ENCODE measurements at places on chromosomes 2 and 18.

DNA sequence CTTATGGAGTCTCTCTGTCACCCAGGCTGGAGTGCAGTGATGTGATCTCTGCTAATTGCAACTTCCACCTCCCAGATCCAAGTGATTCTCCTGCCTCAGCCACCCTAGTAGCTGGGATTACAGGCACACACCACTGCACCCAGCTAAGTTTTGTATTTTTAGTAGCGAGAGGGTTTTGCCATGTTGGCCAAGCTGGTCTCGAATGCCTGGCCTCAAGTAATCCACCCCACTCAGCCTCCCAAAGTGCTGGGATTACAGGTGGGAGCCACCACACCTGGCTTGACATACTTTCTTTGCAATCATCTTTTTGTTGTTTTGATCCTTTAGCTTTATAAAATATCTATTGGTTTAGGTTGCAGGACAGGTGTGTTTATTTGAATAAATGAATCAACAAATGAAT is 9.7 kb upstream of the KCNE4 start:
- DNase-seq = no peak

GRCh38 chr2:221590861-221591365 is 18.8 kb upstream of the EPHA4 start:
- DNase-seq = no peak

GRCh38 chr2:28393114-28393836 is 617 bp downstream of the FOSL2 start:
- DNase-seq = no peak

DNA sequence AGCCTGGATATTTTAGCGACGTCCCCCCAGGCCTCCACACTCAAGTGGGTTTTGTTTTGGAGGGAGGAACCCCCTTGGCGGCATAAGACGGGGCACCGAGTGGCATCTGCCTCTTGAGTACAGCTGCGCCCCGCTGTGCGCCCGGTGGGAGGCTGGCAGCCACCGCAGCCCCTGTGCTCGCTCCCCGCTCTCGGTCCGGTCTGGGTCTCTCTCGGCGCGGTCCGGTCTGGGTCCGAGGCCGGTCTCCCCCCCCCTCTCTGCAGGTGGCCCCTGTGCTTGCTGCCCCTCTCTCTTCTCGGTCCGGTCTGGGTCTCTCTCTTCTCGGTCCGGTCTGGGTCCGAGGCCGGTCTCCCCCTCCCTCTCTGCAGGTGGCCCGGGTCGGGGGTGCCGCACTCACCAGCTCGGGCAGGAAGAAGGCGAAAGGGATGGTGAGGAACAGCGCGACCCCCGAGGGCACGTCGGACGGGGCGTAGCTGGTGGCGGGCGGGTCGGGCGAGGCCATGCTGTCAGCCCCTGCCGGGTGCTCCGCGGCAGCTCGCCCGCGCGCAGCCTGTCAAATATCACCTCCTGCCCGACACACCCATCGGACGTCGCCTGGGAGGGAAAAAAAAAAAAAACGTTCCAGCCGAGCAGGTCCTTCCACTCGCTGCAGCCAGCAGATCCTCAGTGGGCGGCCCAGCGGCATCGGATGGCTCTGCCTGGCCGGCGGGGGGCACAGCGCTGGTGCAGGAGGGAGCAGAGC is at the start of gene MALL:
TSS of gene MALL (minus strand) at position 532 of the 742 bp plus-strand sequence. CDS start at position 502, 30 bp downstream.
- no peak for DNase-seq

GRCh38 chr2:69624131-69624530 is 19.4 kb downstream of the AAK1 start:
- DNase-seq = no peak

DNA sequence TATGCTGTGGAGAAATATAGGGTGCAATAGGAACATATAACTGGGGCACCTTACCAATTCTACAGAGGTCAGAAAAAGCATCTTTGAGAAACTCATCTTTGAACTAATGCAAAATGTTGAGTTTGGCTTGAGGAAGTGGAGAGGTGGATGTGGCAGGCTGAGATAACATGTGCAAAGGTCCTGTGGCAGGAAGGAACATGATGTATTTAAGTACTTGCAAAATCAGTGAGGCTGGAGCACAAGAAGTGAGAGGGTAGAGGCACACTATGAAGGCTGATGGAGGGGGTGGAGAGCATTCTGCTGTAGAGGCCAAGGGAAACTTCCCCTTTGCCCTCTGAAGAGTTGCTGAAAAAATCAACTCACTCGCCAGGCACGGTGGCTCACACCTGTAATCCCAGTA is 14.7 kb upstream of the RAB1A start:
- DNase-seq = no peak

DNA sequence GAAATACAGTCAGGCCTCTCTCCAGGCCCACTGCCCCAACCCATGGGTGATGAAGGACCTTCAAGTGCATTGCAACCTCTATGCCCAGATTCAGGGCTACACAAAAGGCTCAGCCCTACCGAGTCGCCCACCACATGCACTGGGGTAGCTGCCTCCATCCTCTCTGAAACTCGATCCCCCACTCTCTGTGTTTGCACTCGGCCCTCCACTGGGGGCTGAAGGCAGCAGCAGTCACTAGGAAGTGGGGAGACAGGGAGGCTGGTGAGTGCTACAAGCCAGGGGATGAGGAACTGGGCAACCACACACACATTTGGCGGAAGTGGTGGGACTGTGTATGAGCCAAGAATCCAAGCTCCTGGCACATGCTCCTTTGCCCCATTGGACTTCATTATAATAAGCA is 94.6 kb downstream of the CERS6 start:
- DNase-seq = no peak

- DNase-seq = no peak
These were observed 45.1 kb downstream of the GPD2 start for GRCh38 chr2:156481312-156481711.

- no peak for DNase-seq
These were observed 7.7 kb upstream of the RHOB start for GRCh38 chr2:20439193-20439475.

DNA sequence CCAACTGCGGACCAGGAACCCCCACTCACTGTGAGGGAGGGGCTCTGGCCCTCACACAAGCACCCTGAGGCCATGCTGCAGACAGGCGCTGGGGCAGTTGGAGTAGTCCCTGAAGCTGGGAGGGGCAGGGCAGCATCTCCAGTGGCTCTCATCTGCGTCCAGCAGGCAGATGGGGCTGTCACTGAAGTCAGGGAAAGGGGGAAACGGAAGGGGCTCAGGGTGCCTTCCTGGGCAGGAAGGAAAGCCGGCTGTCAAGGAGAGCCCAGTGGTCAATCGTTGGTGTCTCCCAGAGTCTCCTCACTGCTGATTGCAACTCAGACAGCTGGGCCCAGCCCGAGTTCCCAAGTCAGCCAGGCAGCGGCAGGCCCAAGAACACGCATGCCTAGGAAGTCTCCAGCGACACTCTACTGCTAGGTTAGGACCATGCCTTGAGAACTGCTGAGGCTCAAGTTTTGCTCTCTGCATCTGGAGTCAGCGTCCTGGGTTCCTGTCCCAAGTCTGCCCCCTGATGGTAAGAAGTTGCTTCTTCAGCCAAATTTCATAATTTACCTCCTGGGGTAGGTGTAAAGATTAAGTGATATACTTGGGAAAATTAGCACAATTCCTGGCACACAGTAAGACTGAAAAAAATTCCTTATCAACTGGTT is 27.4 kb upstream of the NMUR1 start:
- no peak for DNase-seq

DNA sequence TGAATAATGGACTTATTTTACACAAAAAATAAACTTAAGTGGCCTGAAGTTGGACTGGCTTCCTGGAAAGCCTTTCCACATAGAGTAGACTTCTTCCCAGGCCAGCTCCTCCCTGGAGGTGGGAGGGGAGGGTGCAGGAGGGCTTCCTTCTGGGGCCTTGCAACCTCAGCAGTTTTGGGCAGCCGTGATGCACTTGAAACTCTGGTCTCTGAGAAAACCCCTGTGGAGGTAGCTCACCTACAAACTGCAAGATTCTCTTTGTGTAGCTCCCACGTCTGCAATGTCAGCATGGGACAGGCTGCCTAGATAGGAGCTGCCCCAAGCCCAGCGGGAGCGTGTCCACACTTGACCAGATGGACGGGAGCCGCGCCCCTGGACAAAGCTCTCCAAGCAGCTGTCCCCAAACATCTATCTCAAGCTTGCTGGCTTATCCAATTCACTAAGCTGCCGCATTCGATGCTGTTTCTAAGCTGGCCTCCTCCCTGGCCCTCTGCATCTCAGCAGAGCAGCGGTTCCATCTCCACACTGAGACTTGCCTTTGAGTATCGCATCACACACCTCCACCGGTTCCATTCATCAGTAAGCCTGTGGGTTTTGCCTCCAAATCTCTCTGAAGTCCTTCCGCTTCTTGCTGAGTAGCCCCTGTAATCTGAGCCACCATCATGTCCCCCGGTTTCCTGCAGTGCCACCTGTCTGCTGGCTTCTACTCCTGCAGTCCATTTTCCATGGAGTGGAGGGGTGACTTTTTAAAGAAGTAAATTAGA is 1.6 kb upstream of the LPIN1 start:
- DNase-seq = peak; percentile 20

DNA sequence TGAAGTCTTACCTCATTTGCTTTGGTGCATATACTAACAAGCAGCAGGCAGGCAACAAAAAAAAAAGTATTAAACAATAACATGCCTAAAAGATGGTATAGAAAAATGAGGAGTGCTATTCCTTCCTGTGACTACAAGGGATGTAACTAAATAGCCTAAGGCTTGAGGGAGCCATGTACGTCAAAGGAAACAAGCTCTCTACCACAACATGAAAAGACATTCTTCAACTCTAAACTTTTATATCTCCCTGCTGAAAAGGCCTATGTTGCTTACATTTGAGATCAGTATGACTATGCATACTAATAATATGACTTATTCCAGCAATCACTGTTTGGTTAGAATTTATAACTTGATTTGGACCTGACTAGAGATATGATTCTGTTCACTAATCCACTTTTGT is 347.9 kb downstream of the ADCYAP1 start:
- no peak for DNase-seq

- DNase-seq = no peak
These were observed 76.9 kb downstream of the AOX1 start for GRCh38 chr2:200662727-200663126.

DNA sequence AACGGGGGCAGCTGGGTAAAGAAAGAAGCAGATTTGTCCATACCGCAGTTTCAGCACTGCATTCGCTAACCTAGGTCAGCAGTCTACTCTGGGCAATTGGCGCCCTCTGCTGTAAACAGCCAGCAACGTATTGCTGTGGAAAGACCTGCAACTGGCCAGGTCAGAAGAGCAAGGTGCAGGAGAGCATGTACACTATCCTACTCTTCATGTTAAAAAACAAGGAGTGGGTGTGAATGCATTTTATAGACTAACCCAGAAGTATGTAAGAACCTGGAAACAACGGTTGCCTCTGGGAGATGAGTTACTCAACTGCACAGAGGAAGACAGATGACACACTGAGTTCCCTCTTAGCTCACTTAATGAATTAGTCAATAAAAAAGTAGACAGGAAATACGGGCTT is 6.2 kb downstream of the MRPS5 start:
- peak; percentile 12 for DNase-seq

DNA sequence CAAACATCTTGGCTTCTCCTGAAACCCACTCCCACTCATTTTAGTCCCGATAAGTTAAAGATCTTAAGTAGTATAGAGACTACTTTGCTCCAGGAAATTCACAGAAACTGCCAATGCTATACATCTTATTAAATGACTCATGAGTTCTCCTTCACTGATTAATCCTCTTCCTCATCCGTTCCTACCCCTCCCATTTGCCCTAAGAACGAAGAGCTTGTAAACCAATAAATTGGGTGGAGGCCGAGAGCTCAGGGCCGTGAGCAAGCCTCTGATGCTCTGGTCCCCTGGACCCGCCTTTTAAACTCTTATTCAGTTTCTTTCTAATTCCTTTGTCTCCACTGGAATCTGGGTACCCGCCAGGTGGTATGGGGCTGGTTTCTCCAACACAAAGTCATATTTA is 68.6 kb downstream of the METTL8 start:
- no peak for DNase-seq

DNA sequence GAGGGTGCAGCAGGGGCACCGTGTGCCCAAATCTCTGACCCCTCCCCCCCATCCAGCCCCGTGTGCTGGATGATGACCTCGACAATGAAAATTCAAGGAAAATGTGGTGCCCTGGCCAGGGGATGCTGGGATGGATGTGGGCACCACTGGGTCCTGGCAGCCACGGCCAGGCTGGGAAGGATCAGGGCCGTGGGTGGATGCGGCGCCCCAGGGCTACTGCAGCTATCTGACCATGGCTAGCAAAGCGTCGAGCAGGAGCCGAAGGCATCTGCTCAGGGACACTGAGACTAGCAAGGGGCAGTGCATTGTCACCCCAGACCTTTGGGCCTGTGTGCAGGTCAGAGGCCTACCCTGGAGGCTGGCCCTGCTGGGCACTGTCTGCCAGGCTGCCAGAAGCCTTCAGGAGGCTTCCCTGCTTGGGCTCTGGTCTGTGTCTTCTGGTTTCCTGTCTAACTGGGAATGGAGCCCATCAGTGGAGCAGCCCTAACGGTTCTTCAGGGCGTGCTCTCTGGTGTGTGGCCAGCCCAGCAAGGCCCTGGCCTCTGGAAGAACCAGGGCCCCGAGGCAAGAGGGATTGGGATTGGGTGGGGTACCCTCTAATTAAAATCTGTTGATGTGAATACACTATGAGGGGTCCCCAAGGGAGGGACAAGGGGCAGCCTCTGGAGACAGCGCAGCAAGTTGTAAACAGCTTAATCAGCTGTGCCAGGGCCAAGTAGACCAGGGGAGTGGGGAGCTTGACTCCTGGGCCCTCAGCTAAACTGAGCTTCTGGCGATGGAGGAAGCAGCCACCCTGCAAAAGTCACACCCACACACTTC is 98.0 kb downstream of the STPG4 start:
- no peak for DNase-seq

- no peak for DNase-seq
These were observed 14.1 kb downstream of the ZFP36L2 start for GRCh38 chr2:43212216-43212835.

DNA sequence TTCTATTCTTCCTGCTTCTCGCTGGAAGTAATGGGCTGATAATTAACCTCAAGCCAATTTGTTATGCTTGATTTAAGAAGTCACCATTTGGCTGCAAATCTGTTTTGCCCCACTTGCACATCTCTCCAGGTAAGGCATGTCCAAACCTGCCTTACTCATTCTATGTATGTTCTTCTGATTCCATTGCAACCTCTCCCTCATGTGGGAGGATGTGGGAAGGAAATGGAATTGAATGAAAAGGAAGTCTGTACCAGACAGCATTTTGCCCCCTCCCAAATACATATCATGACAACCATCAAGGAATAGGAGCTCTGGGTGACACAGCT is 131.7 kb downstream of the NRP2 start:
- no peak for DNase-seq

Data from NCI-H1092 (cell line).